Hematopoietic multipotent progenitor cell treated with erythropoietin and hydrocortisone succinate and interleukin-3 and kit ligand, for 8 days (in vitro differentiated cells): ENCODE measurements at places on chromosomes 7 and 10.

DNA sequence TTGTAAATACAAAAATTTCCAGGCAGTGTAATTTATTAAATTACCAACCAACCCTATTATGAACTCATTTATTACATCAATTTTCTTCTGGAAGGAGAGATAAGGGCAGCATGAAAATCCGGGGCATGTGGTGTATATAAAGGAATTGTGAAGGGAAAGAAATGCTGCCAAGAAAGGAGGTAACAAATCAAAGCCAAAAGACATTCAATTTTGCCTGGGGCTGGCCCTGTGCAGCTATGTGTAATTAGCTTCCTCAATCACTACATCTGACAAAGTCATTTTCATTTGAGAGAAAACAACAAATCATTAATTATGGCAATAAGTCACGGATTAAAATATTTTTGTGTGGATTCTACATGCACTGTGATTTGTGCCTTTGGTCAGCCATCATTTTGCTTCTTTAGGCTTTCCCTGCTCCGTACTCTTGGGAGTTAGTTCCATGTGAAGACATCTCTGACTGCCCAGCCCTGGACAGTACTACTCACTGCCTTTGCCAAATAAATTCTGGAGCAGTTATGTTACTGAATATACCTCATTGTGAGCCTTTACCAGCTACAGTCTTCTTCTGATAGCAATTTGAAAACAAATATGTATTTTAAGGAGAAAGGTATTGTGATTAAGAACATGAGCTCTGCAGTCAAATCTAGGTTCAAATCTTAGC, 191.7 kb downstream of the RELN start:
- DNase-seq, result no peak

- DNase-seq, result no peak
These were observed 134.4 kb upstream of the UNC5B start for GRCh38 chr10:71077796-71078453.

DNA sequence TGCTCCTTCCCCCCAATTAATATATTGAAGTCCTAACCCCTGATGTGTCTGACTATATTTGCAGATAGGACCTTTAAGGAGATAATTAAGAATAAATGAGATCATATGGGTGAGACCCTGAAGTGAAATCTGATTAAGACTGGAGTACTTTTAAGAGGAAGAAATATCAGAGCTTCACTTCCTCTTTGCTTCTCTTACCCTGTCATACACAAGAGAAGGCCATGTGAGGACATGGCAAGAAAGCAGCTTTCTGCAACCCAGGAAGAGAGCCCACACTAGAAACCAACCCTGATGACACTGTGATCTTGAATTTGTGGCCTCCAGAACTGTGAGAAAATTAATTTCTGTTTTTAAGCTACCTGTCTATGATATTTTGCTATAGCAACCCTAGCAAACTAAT, 44.2 kb downstream of the JMJD1C start:
- peak; percentile 49 for DNase-seq

- no peak for DNase-seq
These were observed 179.7 kb downstream of the GLI3 start for GRCh38 chr7:42057331-42057730.

GRCh38 chr10:8840356-8840755, 785.9 kb downstream of the GATA3 start:
- DNase-seq, result no peak

DNA sequence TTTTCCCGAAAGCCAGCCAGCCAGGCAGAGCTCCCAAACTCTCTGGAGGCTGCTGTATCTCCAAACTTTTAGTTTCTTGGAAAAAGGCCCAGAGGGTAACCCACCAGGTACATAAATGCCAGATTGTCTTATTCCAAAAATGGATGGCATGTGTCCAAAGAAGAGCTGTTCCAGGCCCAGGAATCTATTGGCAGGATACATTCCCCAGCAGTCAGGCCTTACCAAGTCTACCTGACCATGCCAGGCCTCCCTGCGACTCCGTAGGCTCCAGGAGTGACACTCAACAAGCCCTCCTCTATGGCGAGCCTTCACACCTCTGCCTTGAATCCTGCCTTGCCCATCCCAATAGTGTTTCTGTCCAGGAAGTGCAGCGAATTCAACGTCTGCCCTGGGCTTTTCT, 95.6 kb downstream of the GRB10 start:
- DNase-seq, result no peak

DNA sequence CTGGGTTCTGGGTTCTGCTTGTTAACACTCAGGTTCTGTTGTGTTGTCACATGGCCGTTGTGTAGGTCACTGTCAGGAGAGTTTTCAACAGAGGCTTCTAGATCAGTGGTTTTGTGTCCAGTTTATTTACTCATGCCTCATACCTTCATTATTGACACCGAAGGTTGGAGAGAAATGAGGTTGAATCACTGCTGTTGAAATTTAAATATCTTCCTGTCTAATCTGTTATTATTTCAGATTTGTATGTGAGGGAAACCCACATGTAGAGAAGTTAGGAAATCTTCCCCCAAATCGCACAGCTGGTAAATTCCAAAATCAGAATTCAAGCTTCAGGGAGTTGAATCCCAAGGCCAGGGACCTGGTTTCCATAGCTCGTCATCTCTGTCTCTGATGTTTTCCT, 28.3 kb upstream of the KLF6 start:
- no peak for DNase-seq

GRCh38 chr10:66349726-66350125, 576.1 kb upstream of the LRRTM3 start:
- no peak for DNase-seq

- DNase-seq, result no peak
These were observed 171.6 kb upstream of the FOXP2 start for GRCh38 chr7:114242992-114243507.

DNA sequence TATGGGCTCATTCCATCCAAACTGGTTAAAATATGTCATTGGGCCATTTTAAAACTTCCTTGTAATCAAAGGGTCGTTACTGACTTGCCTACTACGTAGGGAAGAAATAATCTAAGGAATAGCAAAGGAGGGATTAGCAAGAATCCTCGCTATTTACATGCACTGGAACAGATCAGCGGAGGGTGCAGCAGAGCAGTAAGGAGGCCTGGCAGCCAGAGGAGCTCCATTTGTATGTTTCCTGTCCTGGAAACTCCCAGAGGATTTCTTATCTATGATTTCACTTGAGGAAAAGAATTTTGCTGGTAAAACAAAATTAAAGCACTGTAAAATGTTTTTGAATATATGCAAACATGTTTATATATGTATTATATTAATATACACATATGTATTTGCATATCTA, 107.3 kb downstream of the TPK1 start:
- DNase-seq, result no peak

GRCh38 chr7:106039486-106040060, 72.5 kb downstream of the SYPL1 start:
- no peak for DNase-seq

GRCh38 chr7:56046721-56047445, 4.4 kb downstream of the PSPH start:
- peak; percentile 76 for DNase-seq
